ENCODE measurements at places on chromosomes 16 and 17.

- DNase-seq, result no peak
Observed at GRCh38 chr16:78069913-78070312, 29.5 kb upstream of the WWOX start.

- DNase-seq, result no peak
Observed at GRCh38 chr17:2136241-2136640, 81.3 kb downstream of the HIC1 start.

- peak; percentile 62 for DNase-seq
Observed at GRCh38 chr17:2030779-2031163, 818 bp downstream of the DPH1 start.

DNA sequence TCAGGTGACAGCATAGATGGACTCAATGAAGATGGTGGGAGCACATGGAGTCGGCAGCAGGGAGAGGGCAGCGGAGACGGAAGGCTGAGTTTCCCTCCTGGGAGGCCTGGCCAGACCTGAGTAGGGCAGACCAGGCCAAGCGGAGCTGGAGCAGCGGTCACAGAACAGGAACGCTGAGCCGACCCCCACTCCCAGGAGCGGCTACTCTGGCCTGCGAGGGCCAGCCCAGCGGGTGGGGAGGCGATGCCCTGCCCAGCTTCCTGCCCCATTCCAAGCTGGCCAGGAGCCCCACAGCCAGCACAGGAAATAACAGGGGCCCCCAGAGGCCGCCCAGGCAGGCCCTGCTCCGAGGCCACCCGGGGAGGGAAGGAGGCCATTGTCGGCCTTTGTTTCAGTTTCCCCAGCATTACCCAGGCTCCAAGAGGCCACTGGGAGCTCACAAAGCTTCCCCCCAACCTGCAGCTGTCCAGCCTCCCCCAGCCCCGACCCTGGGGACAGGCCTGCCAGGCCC lies 79.8 kb downstream of the ZNF423 start:
- peak; percentile 69 for DNase-seq

GRCh38 chr17:27783440-27784350 lies 16.6 kb downstream of the NOS2 start:
- no peak for DNase-seq

DNA sequence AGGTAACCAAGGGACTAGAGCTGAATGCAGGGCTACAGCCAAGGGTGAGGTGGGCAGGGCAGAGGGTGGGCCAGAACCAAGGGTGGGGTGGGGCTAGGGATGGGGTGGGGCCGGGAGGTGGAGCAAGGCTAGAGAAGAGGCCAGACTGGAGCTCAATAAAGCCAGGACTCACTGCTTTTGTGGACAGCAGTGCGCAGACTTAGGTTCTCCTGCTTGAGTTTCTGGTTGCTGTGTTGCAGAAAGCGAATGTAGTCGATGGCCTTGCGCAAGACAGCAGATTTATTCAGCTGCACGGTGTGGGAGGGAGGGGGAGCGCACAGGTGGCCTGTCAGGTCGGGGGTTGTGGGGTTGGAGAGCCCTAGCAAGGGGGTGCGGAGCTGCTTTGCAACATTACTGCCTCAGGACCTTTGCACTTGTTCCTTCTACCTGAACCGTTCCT lies 18.7 kb downstream of the SREBF1 start:
- no peak for DNase-seq

- no peak for DNase-seq
Observed at GRCh38 chr16:9567666-9568065, 476.2 kb downstream of the HAPSTR1 start.

GRCh38 chr16:50316102-50316847 lies 49.9 kb downstream of the ADCY7 start:
- no peak for DNase-seq

GRCh38 chr17:17191346-17191792 lies 14.8 kb downstream of the PLD6 start:
- DNase-seq, result no peak

GRCh38 chr17:3167574-3167973 lies 29.7 kb upstream of the OR1A2 start:
- DNase-seq, result no peak

GRCh38 chr17:63445954-63446752 lies at the start of gene CYB561:
TSS of gene CYB561 (minus strand) at chr17:63446306. CDS start at chr17:63437547, 8,759 bp downstream.
- DNase-seq, result peak; percentile 82

DNA sequence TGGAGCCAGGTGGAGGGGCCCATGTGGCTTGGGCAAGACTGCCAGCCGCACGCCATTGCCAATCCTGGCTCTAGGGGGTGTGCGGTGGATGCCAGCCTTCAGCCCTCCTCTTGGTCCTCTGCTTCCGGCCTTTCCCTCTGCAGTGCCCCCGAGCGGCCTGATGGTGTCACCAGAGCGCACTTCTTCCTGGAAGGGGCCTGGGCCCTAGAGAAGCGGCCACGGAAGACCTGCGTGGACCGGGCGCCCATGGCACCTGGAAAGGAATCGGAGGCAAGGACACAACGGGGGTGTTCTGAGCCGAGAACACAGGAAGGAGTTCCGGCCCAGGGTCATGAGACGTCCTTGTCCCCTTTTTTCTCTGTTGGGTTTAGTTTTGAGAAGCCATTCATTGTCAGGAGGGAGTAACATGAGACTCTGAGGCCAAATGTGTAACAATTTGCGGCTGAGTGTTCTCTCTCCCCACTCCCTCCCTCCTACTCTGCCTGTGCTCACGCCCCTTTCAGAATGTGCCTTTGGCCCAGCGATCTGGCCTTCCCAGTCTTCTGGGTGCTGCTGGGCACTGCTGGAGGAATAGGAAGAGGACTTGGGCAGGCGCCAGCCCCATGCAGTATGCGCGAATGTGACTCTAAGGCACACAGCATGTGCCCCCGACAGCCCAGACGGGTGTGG lies 92.8 kb downstream of the IRX3 start:
- DNase-seq, result peak; percentile 81

DNA sequence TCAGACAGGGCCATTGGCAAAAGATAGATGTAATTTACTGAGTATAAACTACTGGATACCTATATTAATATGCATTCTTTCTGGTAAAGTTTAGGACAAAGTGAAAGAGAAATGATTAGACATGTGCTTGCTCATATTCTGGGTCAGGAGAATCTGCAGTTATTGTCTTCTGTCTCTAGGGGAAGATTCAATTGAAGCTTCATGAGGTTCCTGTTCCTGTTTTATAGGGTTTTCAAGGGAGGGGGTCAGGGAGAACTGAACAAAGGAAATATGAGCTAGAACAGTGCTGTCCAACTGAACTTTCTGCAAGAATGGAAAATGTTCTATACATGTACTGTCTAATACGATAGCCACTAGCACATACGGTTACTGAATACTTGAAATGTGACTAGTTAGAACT lies 59.3 kb upstream of the CORO6 start:
- no peak for DNase-seq
